Osteocyte (in vitro differentiated cells): ENCODE measurements at places on chromosomes 7 and 10. TPM values are rescaled to one million over a fixed set of nuclear protein-coding genes. Genes with fewer than 3 reads are reported as not detected.
A peak's percentile ranks its signal among the peaks of the same experiment; 100 is the strongest.

DNA sequence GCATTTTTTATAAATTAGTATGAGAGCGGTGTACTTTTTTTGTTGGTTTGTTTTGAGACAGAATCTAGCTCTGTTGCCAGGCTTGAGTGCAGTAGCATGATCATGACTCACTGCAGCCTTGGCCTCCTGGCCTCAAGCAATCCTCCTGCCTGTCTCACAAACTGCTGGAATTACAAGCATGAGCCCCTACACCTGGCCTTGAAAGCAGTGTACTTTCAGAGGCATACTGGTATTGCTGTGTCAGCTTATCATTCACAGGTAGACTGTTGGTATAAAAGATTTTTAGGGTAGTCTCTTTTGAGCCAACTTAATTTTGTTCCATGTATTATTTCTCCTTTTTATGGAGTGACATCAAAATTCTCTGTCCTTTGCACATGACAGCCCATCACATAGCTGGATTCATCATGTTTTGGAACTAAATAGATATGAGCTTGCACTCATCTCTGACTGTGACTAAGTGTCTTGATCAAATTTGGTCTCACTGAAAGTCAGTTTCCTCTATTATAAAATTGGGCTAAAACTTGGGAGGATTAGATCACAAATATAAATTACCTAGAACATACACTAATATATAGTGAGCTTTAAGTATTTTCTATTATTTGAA, 12.4 kb downstream of the GNAT3 start:
- no peak for DNase-seq

- DNase-seq = no peak
Measured at GRCh38 chr10:33674491-33674890, 340.0 kb upstream of the NRP1 start.

DNA sequence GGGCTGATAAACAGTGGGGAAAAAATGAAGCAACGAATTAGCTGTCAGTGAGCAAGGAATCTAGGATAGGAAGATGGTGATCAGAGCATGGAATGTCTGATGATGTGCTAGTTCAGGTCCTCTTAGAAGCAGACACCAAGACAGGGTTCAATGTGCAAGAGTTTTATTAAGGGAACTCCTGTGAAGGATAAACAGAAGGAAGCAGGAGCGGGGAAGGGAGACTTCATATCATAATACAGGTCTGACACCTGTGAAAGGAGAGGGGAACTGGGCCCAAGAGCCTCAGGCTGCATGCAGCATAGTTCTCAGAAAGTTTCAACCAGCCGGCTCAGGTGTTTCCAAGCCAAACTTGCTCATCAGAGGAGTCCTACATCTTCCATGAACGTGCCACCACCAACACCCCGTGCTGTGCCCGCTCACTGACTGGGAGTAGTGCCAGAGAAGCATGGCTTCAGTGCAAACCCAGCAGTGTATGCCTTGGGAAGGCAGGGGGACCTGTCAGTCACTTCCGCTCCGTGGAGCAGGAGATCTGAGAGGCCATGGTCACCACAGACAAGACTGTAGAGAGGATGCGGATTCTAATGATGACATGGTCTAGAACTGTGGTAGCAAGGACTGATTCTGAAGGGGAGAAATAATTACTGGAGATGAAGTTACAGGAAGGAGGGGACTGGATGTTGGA, 45.8 kb downstream of the ZNF800 start:
- no peak for DNase-seq

DNA sequence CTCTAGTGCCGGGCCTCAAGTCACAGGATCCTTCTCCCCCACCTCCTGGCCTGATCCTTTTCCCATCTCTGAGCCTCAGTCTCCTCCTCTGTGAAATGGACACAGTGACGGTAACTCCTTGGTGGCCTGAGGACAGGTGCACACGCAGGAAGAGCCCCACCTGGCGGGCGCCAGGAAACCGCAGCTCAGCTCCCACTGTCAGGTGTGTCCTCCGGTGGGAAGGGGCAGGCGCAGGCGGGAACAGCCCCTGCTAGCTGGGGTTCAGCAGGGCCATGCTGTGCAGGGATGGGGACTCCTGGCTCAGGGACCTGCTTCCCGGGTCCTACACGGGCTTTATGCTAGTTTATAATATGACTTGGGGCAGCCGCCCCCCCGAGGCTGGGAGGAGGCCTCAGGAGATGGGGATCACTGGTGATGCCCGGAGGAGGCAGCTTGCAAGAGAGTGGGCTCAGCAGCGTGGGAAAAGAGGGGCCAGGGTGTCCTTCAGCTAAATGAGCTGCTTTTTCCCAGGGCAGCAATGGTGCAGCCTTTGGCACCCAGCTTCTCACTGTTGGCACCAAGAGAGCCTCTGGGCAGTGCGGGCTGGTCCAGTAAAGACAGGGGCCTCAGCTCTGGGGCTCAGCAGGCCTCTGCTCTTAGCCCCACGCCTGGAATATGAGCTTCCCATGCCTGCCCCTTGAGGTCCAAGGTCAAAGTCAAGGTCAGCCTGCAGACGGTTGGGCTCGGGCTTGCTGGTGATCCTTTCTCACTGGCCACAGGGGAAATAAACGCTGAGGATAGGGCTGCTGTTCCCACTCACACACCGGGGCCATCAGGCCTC, 68.0 kb upstream of the FAM20C start:
- DNase-seq = no peak

- no peak for DNase-seq
Measured at GRCh38 chr10:15943426-15943825, 83.1 kb upstream of the MINDY3 start.

DNA sequence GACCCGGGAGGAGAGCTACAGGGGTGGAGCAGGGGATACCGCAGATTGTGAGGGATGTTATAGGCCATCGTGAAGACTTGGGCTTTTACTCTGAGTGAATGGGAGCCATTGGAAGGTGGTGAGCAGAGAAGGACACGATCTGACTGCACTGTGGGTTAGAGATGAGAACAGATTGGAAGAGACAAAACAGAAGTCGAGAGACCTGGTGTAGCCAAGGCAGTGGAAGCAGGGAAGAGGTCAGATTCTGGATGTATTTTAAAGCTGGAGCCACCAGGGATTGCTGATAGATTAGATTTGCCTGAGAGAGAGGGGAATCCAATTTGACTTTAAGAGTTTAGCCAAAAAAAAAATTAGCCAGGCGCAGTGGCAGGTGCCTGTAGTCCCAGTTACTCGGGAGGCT, 21.6 kb upstream of the EEPD1 start:
- no peak for DNase-seq

- no peak for DNase-seq
Measured at GRCh38 chr10:79316671-79317431, 30.4 kb upstream of the PPIF start.

DNA sequence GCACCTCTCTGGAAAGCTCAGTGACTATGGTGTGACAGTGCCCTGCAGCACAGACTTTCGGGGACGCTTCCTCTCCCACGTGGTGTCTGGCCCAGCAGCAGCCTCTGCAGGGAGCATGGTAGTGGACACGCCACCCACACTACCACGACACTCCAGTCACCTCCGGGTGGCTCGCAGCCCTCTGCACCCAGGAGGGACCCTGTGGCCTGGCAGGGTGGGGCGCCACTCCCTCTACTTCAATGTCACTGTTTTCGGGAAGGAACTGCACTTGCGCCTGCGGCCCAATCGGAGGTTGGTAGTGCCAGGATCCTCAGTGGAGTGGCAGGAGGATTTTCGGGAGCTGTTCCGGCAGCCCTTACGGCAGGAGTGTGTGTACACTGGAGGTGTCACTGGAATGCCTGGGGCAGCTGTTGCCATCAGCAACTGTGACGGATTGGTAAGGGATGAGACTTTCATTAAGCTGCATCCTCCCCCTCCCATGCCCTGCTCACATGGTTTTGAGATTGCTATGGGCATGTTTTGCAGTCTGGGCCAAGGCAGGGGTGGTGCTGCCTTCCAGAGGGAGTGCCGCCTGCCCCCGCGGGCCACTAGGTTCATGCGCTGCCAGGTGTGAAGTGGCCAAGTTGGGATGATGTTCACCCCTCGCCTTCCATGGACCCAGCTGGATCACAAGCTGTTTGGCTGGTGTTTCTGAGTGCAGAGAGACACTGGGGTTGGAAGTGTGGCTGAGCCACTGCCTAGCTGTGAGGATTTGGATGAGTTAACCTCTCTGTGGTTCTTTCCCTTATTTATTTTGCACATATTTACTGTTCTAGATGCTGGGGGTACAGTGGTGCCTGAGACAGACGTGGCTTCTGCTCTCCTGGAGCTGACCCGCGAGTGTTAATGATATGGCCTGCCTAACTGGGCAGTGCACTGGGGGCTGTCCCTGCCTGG, 2.5 kb downstream of the ADAMTS14 start:
- no peak for DNase-seq

- DNase-seq = no peak
Measured at GRCh38 chr10:17756557-17757217, 4.7 kb downstream of the TMEM236 start.

- DNase-seq = no peak
Measured at GRCh38 chr10:57679916-57680315, 587.8 kb downstream of the IPMK start.

DNA sequence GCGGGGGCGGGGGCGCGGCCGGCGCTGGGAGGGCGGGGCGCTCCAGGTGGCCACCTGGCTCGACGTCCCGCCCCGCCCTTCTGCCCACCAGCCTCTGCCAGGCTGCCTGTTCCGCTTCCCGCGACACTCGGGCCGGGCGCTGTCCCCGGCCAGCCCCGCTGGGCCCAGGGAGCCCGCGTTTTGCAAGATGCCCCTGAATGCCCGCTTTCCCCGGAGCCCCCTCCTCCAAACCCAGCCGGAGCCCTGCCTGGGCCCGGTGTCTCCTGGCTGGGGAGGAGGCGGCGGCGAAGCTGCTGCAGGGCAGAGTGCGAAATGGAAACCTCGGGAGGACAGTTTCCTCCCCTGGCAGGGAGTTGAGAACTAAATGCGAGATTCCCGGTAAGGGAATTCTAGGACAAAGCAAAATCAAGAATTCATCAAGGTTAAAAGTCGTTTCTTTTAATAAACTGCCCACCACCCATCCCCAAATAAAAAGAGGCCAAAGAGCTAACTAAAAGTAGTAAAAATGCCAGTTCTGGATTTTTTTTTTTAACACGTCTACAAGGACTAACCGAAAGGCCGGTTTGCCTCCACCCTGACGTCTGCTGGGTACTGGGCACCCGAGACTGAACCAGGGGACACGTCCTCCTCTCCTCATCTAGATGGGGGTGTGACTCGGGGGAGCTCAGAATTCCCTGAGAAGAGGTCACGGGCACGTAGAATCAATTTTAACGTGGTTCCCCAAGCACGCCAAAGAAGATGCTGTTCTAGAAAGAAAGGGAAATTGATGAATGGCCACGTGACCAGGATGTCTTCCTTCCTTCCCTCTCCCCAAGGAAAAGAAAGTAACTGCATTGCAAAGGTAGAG, 200.4 kb upstream of the NFE2L3 start:
- no peak for DNase-seq

DNA sequence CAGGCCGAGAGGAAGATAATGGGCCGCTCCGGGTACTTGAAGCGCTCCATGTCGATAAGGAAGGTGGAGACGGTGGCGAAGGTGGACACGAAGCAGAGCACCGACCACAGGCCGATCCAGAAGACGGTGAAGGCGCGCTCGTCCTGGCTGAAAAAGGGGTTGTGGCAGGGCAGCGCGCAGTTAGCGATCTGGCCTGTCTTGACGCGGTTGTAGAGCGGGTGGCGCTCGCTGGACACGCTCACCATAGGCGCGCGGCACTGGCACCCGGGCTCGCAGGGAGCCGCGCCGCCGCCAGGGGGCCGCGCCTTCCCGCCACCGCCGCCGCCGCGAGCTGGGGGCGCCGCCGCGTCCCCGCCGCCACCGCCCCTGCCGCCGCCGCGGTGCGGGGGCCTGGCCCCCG, 1.6 kb downstream of the FZD8 start:
- peak; percentile 88 for DNase-seq

- DNase-seq = no peak
Measured at GRCh38 chr10:14822879-14823755, 14.7 kb downstream of the CDNF start.

DNA sequence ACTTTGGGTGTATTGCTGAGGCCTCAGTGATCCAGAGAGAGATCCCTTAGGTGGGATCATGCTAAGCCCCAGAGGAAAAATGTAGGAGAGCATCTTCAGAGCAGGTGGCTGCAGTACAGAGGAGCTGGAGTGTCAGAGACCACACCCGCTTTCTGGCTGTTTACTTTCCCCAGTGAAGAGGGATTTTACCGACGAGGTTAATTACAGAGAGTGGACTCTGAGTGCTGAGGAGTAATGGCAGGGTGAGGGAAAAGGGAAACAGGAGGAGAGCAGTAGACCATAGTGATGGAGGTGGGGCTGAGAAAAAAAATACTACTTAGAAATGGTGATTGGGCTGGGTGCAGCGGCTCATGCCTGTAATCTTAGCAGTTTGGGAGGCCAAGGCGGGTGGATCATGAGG, 43.3 kb upstream of the HBP1 start:
- DNase-seq = no peak

GRCh38 chr10:131044379-131045111, 267.0 kb downstream of the TCERG1L start:
- no peak for DNase-seq

- DNase-seq = no peak
Measured at GRCh38 chr7:106282390-106282789, 2.4 kb downstream of the NAMPT start.

DNA sequence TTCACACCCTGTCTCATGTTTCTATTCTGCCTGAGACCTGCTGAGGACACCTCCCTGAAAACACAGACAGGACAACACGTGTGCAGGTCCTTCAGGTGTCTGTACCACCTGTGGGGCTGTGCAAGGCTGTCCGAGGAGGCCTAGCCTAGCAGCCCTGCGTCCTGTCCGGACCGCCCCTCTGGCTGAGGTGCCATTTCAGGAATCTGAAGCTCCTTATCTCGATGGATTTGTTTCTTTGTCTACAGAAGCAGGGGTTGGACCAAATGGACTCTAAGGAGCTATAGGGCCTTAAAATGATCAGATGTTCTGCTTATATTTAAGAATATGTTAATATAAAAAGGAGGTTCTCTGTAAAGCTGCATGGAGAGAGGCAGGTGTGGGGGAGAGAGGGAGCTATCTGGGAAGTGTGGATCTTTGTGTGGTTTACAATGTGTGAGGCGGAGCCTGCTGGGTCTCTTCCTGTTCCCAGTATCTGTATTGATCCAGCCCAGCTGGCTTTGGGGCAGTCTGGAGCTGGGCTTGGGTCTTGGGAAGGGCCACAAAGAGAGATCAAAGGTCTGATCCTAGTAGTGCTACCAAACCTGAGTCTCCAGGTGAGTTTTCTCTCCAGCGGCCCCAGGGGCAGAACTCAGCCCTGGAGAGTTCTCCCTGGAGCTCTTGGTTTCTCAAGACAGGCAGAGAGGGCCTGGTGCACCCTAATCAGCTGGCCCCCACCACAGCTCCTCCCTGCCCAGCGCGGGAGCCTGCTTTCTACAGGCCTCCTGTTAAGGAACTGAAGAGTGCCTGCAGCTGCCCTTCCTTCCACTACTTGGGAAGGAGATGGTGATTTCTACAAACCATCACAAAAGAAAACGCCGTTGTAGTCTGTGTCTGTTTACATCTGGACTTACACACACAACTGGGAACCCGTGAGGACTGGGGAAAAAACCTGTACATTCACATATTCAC, 3.4 kb upstream of the MNX1 start:
- DNase-seq = no peak

The SAP25 gene
- total RNA-seq = 1.5 TPM in 1 of 2 replicates, not detected in the other

The LRRC17 gene
- 12.4 and 12.5 TPM in 2 replicates for total RNA-seq

The AGBL3 gene
- 1.2 and 1.3 TPM in 2 replicates for total RNA-seq

The TRIM50 gene
- total RNA-seq = not detected in 2 replicates

The AGAP9 gene
- total RNA-seq = 12.9 and 13.1 TPM in 2 replicates

The NKX2-3 gene
- total RNA-seq = not detected in 2 replicates

The CYP2C19 gene
- total RNA-seq = not detected in 2 replicates

The ZNF488 gene
- 0.35 and 0.55 TPM in 2 replicates for total RNA-seq

The AZGP1 gene
- not detected in 2 replicates for total RNA-seq

The FZD1 gene
- total RNA-seq = 19.4 and 20.0 TPM in 2 replicates

The H2BK1 gene
- 1.1 TPM in 1 of 2 replicates, not detected in the other for total RNA-seq

The WEE2 gene
- not detected in 2 replicates for total RNA-seq

The BTBD16 gene
- not detected in 2 replicates for total RNA-seq

The OR13A1 gene
- total RNA-seq = not detected in 2 replicates

The BLNK gene
- total RNA-seq = not detected in 2 replicates
